Stimulated activated CD8-positive, alpha-beta memory T cell treated with anti-CD3 and anti-CD28 coated beads, Interleukin-4, amount 100 ng/mL, for 1 hour (primary cell): ENCODE measurements at places on chromosomes 16 and 17.

DNA sequence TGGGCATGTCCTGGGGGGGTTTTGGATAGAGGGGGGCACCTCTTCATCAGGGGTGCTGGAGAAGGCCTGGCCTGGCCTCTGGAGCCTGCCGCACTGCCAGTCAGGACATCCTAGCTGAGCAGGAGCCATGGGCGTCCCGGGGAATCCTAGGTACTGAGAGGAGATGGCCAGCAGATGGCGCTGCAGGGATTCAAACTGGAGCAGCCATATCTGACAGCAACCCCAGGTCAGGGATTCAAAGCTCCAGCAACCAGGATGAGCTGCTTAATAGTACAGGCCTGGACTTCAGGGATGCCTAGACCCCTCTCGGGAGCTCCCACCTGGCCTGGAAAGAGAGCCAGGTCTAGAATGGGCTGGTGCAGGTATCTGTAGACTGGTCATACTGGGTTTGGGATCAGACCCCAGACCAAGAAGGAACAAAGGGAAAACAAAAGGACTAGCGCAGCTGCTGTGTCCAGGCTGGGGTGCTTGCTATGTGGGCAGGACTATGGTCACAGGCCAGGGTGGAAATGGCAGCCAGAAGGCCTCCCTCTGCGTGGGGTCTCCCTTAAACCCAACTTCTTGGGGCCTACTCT lies 306.9 kb upstream of the RBFOX1 start:
- no peak for DNase-seq

GRCh38 chr17:4725646-4726310 lies 5.5 kb upstream of the MED11 start:
- DNase-seq = no peak

DNA sequence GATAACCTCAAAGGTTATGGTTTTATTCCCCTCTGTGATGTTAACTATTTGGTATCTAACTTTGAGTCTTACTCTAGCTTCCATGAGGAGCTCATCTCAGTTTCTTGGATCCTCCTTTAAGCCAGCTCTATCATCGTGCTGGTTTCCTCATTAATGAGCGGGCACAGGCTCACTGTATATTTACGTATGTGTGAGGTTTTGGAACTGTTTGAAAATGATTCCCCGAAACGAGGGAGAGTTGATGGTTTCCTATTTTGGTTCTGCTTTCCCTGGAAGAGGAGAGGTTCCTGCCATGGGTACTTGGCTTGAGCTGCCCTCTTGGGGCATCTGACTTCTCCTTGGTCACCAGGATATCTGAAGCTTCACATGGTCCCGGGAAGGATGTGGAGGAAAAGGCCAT lies 32.7 kb upstream of the PIK3R6 start:
- DNase-seq = no peak

GRCh38 chr17:32161029-32161428 lies 18.7 kb downstream of the RHOT1 start:
- no peak for DNase-seq

DNA sequence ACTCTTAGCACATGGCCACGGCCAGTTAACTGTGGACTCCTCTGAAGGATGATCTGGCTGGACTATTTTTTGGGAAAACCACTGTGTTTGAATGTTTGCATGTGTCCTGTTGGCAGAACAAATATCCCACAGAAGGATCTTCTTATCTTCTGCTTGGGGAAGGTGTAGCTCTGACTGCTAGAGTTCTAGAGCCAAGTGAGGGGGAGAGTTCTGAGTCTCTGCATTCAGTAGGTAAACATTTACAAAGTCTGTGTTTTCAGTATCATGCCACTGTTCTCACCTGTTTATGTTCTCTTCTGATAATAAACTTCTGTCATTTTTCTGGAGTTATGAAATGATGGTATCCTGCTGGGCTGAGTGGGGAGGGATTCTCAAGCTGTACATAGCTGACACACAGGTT lies 241.1 kb downstream of the WWOX start:
- DNase-seq = no peak
